ENCODE measurements at places on chromosomes 7 and 10. TPM values are rescaled to one million over a fixed set of nuclear protein-coding genes. Genes with fewer than 3 reads are reported as not detected.

Gene ANKRD26
- polyA plus RNA-seq = 1.5 TPM

Gene FOXP2
- 0.90 TPM for polyA plus RNA-seq

DNA sequence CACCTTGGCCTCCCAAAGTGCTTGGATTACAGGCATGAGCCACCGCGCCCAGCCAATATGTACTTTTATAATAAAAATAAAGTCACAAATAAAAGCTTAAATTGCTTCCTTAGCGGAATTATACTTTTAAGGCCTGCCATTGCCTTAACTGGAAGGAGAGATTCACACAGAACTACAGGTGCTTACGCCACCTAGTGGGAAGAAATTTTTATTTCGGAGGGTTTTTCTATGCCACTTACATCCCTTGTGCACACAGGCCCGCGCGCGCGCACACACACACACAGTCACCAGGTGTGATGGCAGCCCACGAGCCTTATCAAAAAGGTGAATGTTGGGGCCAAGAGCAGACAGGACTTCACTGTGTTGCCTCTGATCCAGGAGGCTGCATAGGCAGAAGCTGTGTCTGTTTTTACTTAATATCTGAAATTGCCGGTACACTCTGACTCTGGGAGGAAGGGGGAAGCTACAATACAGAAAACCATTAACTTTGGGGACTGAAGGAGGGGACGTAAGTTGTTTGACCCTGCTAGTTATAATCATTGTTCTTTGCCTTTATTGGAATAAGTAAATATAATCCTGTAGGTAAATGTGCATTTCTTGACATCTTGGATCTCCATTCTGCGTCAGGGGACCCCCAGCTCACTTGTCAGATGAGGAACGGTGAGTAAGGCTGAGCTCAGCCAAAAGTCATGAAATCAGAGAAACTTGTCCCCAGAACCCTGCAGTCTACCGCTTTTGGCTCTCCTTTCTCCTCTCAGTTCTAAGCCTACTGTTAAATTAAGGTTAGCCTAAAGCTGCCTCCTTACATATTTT is 87.1 kb downstream of the SLC16A9 start:
- no peak overlapping the region for H3K4me3 ChIP-seq
- no peaks in the 10 kb centered on the region for H3K36me3 ChIP-seq
- H3K27ac ChIP-seq = no peak overlapping the region
- no peaks in the 10 kb centered on the region for H3K4me1 ChIP-seq
- peak; percentile 41 for DNase-seq

DNA sequence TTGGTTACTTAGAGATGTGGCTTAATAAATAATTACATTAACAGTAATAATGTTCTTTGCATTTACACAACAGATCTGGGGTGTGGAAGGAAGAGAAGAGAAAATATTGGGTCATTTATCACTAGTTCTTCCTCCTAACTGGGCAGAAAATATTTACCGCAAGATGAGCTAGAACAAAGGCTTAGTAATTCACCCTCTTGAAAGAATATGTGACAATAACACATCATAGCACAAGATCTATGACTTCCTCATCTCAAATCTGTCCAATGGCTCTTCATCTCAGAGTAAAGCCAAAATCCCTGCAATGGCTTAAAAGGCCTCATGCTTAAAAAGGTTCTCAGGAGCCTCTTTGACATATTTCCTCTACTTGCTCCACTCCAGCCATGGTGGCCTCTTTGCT is 178.6 kb downstream of the ZNF438 start:
- no peaks in the 10 kb centered on the region for H3K4me1 ChIP-seq
- H3K36me3 ChIP-seq = no peaks in the 10 kb centered on the region
- no peak overlapping the region for H3K4me3 ChIP-seq
- no peak for DNase-seq
- H3K27ac ChIP-seq = no peak overlapping the region

GRCh38 chr10:14821635-14822375 is 16.0 kb downstream of the CDNF start:
- H3K27ac ChIP-seq = no peak overlapping the region
- no peaks in the 10 kb centered on the region for H3K36me3 ChIP-seq
- H3K4me1 ChIP-seq = no peaks in the 10 kb centered on the region
- DNase-seq = no peak
- H3K27me3 ChIP-seq = no peaks in the 10 kb centered on the region

DNA sequence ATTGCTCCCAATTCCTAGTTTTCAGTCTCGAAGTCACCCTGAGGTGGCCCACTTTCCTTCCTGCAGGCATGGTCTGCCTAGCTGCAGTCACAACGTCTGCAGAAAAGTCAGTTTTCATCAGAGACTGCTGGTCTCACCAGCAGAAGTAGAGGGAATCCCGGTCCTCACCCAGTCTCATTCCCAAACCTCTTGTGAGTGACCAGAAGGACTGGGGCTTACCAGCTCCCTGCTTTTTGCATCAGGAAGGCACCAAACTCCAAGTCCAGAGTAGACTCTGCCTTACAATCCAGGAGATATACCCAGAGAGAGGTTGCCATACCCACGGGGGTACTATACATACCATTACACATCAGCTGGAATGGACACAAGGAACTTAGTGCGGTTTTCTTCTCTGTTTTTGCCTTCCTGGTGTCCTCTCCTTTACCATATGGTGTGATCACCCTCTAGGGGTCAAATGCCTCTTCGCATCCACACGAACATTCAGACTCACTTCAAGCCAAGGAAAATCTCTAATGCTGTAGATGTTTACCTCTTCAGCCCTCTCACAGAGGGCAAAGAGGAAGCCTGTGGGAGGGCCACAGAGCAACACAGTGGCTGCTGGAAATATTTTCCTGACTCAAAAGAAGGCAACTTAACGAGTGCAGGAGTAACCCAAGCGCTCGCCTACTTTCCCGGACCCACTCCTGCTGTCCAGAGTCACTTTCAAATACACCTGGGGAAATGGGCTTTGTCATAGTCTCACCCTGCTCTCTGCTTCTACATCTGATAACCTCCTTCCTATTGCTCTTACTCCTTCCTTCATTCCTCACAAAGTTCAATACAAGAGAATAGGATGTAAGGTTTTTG is 220.9 kb downstream of the C7orf25 start:
- no peaks in the 10 kb centered on the region for H3K27me3 ChIP-seq
- no peaks in the 10 kb centered on the region for H3K36me3 ChIP-seq
- H3K27ac ChIP-seq = no peak overlapping the region
- H3K4me1 ChIP-seq = no peaks in the 10 kb centered on the region

DNA sequence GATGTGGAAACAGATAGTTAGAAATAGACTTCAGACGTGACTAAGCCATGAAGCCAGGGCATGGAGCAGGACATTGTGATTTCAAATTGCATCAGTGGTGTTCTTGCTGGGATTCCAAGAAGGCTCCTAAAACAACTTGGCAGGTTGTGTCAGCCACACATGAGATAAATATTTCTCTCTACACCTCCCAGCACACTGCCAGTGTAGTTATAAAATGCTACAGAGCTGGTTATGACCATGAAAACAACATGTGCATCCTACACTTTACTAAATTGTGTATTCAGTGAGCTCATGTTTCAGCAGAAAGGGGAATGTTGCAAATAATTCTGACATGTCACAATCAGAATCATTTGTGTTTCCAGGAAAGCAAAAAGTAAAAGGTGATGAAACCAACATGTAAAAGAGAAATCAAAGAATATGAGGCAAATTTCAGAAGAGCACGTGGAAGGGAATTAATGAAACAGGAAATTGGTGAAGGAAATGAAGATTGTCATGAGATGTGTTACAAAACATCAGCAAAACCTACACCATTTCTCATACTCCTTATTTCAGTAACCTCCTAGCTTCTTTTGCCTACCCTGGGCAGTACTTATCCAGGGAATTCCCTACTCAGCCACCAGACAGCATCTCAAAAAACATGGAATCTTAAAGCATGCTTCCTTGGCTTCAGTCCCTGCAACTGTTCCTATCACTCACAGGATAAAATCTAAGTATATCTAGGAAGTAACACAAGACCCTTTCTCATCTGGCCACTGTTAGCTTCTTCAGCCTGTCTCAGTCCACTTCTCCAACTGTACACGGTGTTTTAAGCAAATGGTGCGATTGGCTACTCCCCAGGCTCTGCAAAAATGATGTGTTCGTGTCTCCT is 5.8 kb upstream of the CYP3A7 start:
- H3K4me1 ChIP-seq = peaks cover 66% of the 10 kb centered on the region
- H3K27ac ChIP-seq = no peak overlapping the region
- peak; percentile 8 for DNase-seq
- H3K36me3 ChIP-seq = no peaks in the 10 kb centered on the region

- H3K36me3 ChIP-seq = no peaks in the 10 kb centered on the region
- H3K4me3 ChIP-seq = no peak overlapping the region
- H3K27ac ChIP-seq = no peak overlapping the region
- no peaks in the 10 kb centered on the region for H3K4me1 ChIP-seq
- no peak for DNase-seq
These were observed 21.5 kb upstream of the CYP26C1 start for GRCh38 chr10:93039110-93039509.

DNA sequence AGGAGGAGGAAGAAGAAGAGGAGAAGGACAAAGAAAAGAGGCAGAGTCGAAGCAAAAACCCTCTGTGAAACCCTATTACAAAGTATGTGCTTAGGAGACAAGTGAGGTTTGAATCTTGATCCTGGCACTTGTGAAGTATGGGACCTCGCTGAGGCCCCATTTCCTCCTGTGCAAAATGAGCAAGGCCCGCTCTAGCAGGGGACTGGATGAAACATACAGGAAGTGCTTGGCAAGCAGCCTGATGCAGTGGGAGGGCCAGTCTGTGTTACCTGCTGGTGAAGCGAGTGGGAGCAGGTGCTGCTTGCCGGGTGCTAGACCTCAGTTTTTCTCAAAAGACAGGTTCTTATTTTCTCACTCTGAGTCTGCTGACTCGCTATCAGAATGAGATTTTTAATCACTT is 150.4 kb downstream of the JCAD start:
- no peak for DNase-seq
- H3K4me1 ChIP-seq = no peaks in the 10 kb centered on the region
- H3K4me3 ChIP-seq = no peak overlapping the region
- no peaks in the 10 kb centered on the region for H3K36me3 ChIP-seq
- no peaks in the 10 kb centered on the region for H3K27me3 ChIP-seq
- no peak overlapping the region for H3K27ac ChIP-seq

DNA sequence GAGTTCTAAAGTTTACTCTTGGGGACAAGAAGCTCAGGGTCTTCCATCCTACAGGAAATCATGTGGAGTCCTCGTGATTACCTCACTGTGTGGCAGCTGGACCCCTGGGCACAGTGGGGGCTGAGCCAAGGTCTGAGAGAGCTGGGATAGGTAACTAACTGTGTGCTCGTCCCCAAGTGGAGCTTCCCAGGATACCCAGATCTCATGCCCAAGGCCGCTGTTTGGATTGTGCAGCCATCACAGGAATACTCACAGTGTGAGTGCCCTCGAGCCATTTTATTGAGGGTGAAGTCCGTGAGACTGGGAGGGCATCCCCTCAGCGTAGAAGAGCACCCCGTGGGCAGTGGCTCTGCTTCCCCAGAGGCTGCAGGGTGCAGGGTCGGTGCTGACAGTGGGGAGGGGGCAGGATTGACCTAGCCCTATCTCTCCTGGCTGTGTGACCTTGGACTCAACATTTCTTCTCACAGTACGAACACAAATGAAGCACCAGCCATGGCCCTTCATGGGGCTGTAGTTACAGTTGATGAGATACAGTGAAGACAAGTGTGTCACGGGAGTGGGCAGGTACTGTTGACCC is 69.6 kb upstream of the LEP start:
- H3K36me3 ChIP-seq = no peaks in the 10 kb centered on the region
- no peak overlapping the region for H3K4me3 ChIP-seq
- no peaks in the 10 kb centered on the region for H3K4me1 ChIP-seq
- H3K27me3 ChIP-seq = peaks cover 6% of the 10 kb centered on the region
- no peak for DNase-seq

GRCh38 chr10:37053476-37053875 is 71.9 kb upstream of the ANKRD30A start:
- DNase-seq = no peak
- no peak overlapping the region for H3K27ac ChIP-seq
- H3K4me1 ChIP-seq = no peaks in the 10 kb centered on the region
- no peak overlapping the region for H3K4me3 ChIP-seq
- no peaks in the 10 kb centered on the region for H3K27me3 ChIP-seq

DNA sequence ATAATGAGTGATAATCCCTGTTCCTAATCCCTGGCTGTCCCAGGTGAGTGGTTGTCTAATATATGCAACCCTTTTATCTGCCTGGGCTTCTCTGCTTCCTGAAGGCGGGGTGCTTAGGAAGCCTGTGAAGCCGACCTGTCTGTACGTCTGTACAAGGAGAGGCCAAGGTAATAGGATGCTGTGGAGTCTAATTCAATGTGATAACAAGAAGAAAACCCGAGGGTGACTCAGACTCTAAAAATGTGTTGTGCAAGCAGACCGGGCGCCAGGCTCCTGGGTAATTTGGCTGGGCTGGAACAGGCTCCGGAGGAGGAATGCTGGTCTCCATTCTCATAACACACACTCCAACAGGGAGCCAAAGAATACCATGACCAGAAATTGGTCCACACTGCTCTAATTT is 43.6 kb downstream of the THNSL1 start:
- H3K4me3 ChIP-seq = no peak overlapping the region
- H3K27me3 ChIP-seq = no peaks in the 10 kb centered on the region
- DNase-seq = peak; percentile 87
- no peak overlapping the region for H3K27ac ChIP-seq

DNA sequence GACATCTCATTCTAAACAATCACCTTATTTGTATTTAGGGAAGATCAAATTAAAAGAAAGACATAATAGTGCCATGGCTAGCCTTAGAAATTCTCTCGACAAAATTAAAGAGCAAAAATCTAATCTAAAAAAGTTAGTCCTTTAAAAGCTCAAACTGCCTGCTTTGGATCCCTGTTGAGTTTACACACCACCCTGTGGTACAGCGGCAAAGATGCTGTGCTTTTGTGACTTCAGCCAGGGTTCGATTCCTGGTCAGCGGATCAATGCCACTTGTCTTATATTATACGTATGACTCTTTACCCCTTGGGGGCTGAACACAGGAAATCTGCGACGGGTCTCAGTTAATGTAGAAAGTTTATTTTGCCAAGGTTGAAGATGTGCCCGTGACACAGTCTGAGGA is 51.3 kb upstream of the VOPP1 start:
- H3K27me3 ChIP-seq = no peaks in the 10 kb centered on the region
- H3K27ac ChIP-seq = no peak overlapping the region
- no peak overlapping the region for H3K4me3 ChIP-seq
- no peaks in the 10 kb centered on the region for H3K36me3 ChIP-seq
- no peak for DNase-seq
- no peaks in the 10 kb centered on the region for H3K4me1 ChIP-seq

DNA sequence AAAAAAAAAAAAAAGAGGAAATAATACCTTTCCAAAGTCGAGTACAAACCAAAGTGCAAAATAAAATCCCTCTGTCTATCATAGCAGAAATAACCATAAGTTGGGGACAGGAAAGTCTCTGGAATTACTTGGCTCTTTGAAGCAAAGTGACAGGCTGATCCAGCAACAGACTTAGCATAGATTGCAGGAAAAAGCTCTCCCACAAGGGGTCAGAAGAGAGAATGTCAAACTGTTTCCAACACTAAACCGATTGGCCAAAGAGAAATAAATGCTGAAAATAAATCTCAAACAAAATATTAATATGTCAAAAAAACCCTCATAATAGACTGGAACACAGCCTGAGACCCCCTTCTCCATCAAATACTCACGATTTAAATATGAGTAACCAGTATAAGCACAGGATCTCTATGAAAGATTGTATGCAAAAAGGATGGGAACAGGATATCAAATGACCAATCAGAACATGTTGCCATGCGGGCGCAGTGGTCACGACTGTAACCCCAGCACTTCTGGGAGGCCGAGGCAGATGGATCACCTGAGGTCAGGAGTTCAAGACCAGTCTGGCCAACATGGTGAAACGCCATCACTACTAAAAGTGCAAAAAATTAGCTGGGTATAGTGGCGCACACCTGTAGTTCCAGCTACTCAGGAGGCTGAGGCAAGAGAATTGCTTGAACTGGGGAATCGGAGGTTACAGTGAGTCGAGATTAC is 1000.7 kb upstream of the LRRN3 start:
- H3K27me3 ChIP-seq = no peaks in the 10 kb centered on the region
- no peaks in the 10 kb centered on the region for H3K4me1 ChIP-seq
- H3K27ac ChIP-seq = no peak overlapping the region
- H3K36me3 ChIP-seq = no peaks in the 10 kb centered on the region
